ENCODE measurements at places on chromosomes 16 and 17. TPM values are rescaled to one million over a fixed set of nuclear protein-coding genes. Genes with fewer than 3 reads are reported as not detected.

DNA sequence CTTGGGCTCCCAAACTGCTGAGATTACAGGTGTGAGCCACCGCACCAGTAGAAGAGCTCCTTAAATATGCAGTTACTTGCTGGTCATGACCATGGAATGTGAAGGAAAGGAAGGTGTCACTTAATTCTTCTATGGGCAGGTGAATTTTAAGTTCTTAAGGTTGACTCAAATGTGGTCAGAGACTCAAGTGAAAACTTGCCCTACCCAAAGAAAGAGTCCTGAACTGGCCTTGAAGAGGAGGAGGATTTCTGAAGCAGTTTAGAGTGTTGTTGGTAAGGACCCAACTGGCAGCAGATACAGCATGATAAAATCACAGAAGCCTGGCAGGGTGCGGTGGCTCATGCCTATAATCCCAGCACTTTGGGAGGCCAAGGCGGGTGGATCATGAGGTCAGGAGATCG, 29.4 kb downstream of the CHD9 start:
- no peak for DNase-seq

- no peak for DNase-seq
Measured at GRCh38 chr17:33366960-33367359, 73.9 kb upstream of the ASIC2 start.

- no peak for DNase-seq
Measured at GRCh38 chr17:68600067-68600930, 868 bp downstream of the FAM20A start.

GRCh38 chr17:13153036-13153435, 135.2 kb upstream of the ELAC2 start:
- DNase-seq: no peak

DNA sequence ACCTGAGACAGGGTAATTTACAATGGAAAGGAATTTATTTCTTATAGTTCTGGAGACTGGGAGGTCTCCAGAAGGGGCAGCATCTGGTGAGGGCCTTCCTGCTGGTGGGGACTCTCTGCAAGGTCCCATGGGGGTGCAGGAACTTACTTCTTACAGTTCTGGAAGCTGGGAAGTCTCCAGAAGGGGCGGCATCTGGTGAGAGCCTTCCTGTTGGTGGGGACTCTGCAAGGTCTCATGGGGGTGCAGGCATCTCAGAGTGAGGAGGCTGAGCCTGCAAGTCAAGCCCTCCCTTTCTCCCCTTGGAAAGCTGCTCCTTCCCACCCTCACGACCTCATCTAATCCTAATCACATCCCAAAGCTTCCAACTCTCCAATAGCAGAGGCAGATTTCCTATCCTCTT, 157.4 kb downstream of the FOXL1 start:
- DNase-seq: no peak

DNA sequence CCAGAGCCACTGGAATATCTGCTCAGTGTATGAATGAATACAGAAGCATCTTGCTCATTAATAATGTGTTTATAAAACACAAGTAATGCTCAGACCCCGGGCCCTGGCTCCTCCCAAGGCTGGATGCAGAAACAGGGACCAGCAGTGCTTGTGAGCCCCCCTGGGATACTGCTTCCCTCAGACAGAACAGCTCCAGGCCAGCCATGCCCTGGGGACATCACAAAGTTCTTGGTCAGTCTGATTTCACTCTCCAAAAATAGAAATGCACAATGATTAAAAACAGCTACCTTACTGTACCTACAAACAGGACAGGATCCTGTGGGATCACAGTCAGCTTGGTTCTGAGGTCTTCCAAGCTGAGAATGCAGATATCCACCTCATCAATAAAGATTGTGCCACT, 68.2 kb downstream of the ABCC12 start:
- no peak for DNase-seq

GRCh38 chr16:57540387-57540786, 2.1 kb upstream of the ADGRG5 start:
- DNase-seq: no peak

- no peak for DNase-seq
Measured at GRCh38 chr17:48618256-48618896, 3.3 kb upstream of the HOXB8 start.

DNA sequence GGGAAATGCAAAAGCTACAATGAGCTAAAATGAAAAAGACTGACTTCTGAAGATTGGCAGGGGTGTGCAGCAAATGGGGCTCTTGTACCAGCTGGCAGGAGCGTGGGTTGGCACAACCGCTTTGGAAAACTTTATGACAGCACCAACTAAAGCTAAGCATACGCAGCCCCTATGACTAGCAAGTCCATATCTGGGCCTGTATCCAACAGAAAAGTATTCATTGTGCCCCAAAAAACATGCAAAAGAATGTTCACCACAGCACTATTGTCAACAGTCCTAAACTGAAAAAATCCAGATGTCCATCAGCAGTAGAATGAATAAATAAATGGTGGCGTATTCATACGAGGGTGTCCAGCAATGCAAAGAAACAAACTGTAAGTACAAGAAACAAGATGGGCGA, 22.6 kb upstream of the ITGA3 start:
- DNase-seq: no peak

GRCh38 chr17:1783271-1783670, 21.4 kb downstream of the SERPINF1 start:
- no peak for DNase-seq

GRCh38 chr16:29824589-29825144, 4.4 kb downstream of the MVP start:
- DNase-seq: peak; percentile 51

Gene PARD6A
- total RNA-seq: 12.1 TPM

Gene PNMT
- 2.7 TPM for total RNA-seq

Gene TMC8
- 5.5 TPM for total RNA-seq

Gene DHRS7C
- total RNA-seq: not detected

Gene HS3ST3A1
- total RNA-seq: 37.5 TPM

Gene CPHXL2
- total RNA-seq: not detected
